ENCODE measurements at places on chromosomes 6 and 20.

DNA sequence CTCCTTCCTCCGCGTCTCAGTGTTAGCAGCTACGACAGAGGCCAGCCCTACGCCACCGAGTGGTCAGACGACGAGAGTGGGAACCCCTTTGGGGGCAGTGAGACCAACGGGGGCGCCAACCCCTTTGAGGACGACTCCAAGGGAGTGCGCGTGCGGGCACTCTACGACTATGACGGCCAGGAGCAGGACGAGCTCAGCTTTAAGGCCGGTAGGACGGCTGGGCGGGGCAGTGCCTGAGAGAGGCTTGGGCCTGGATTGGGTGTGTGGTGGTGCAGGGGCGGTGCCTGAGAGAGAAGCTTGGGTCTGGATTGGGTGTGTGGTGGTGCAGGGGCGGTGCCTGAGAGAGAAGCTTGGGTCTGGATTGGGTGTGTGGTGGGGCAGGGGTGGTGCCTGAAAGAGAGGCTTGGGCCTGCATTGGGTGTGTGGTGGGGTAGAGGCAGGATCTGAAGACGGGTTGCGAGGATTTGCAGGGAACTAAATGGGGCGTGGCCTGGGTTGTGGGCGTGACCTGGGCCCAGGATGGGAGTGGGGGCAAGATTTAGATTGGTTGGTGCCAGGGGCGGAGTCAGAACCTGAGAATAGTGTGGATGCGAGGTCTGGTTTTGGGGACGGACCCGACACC, 24.4 kb downstream of the SPDEF start:
- no peak for DNase-seq

DNA sequence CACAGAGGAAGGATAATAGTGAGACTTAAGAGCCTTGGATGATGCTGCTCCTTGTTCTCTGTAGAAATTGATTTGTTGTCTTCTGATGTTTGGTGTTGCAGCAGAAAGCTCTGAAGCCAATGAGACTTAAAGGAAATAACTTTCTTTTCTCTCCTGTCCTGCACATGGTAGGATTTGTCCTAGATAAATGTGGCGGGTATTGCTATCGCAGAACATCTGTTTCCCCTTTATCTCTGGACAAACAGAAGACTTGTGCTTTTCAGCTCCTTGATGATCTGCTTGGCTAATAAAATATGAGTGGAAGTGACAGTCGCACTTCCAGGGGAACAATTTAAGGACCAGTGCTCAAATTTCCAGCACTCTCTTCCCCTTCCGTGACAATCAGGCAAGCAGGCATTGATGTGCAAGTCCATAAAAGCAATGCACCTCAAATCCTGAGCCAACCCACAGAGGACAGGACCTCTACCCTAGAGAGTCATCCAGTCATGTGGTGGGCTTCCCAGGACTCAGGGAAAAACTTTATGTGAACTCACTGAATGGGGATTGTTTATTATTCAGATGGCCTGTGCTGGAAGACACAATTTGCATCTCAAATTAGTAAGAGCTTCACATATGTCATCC, 9.9 kb upstream of the NCR2 start:
- DNase-seq = no peak

DNA sequence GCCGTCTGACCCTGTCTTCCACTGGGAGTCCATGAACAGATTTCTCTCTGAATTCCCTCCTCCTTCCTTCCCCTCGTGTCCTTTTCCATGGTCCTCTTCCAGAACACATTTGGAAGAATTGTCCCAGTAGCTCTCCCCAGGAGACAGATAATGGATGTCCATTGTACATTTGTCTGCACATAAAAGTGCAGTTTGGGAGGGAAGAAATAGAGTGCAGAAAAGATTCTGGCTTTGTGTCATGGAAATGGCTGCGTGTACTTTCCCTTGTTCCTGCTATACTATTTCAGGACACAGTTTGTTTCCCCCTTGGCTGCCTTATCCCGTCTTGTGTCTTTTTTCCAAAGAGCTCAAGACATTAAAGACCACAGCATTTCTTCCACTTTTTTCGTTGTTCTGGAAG, 127.6 kb downstream of the SYNDIG1 start:
- DNase-seq = no peak

DNA sequence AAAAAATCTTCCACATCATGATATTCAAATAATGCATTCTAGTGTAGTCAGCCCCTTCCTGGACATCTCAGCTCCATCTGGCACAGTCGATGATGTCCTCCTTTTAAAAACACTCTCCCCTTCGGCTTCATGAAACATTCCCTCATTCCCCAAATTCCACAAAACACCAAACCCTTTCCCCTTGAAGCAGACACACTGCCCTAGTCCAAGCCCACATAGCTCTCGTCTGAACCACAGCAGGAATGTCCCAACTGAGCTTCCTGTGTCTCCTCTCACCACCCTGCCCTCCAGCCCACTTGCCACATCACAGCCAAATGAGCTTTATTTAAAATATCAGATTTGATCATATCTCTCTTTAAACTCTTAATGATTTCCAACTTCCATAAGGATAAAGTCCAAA, 106.4 kb upstream of the CARMIL1 start:
- DNase-seq = peak; percentile 72

- DNase-seq = no peak
Observed at GRCh38 chr20:63911176-63911575, 16.2 kb downstream of the DNAJC5 start.

- DNase-seq = no peak
Observed at GRCh38 chr6:94045099-94045829, 625.9 kb upstream of the EPHA7 start.

DNA sequence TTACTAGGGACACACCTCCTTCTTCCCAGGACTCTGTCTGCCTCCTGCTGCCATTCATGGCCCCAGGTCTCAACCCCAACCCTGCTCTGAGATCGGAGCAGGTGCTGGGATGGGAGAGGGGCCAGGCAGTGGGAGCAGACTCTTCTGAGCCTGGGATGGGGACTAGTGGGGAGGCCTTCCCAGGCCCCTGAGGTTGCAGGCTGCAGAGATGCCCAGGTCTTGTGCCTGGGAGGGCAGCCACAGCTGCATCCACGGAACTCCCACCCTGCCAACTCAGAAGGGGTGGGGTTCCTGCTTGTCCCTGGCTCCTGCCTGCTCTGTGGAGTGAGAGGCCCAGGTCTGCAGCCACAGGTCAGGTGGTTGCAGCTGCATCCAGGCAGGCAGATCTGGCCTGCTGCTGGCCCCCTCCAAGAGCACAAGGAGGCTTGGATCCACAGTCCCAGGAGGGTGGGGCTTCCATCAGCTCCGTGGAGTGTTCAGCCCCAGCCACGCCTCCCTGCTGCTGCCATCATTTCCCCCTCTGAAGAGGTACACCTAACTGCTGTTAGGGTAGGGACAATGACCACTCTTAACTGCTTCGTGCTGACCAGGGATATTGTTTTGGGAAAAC, 2.9 kb upstream of the SLC22A1 start:
- no peak for DNase-seq
